NCI-H526 (cell line): ENCODE measurements at places on chromosomes 3 and 15.

DNA sequence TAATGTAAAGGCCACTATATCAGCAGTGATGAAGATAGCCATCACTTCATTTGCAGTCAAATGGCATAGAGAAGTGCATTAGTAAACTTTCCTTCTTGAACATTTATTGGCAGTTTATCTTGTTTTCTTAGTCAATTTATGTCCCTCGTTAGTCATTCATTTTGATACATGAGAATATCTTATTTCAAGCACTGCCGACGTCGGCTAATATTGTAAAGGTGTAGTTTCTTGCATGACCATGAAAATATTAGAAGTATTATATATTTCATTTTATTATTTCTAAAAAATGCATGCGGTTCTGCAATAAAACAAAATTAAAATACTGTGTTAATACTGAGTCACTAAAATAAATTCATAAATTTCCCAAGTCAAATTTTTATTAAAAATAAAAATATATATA, 751.6 kb upstream of the ROBO1 start:
- no peak for DNase-seq

DNA sequence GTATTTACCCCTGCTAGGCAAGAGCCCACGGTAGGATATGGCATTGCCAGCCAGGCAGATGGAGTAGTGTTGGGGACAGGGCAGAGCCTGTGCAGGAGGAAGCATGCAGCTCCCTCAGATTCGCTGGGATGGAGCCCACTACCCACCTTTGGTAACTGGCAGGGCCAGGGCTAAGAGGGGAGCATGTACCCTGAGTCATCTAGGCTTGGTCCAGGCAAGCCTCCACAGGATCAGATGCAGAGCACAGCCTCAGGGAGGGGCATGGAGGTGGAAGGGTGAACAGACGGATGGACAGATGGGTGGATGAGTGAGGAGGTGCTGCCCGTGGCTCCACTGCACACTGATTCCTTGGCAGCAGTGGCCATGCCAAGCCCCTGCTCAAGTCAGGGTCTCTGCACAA, 33.0 kb downstream of the IL20RB start:
- DNase-seq, result no peak

DNA sequence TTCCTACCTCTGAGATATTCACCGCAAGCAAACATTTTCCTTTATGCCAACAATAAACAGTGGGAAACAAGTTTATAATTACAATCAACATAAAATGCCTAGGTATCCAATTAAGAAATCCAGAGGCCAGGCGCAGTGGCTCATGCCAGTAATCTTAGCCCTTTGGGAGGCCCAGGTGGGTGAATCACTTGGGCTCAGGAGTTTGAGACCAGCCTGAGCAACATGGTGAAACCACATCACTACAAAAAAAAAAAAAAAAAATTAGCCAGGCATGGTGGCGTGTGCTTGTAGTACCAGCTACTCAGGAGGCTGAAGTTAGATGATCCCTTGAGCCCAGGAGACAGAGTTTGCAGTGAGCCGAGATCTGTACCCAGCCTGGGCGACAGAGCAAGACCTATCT, 17.3 kb downstream of the TBC1D2B start:
- no peak for DNase-seq

DNA sequence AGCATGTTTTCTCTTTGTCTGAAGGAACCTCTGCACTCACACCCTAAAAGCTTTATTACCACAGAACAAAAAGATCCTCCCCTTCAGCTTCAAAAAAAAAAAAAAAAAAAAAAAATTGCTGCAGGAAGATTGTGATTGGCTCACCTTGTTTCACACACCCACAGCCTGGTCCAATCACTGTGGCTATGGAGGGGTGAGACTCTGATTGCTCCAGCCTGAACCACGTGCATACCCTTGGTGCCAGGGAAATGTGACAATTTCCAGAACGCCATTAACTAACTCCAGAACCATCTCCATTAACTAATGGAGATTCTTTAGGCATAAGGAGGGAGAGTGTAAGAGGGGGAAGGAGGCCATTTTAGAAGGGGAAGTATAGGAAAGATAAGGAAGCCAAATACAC, 106.5 kb upstream of the CRBN start:
- DNase-seq, result no peak

DNA sequence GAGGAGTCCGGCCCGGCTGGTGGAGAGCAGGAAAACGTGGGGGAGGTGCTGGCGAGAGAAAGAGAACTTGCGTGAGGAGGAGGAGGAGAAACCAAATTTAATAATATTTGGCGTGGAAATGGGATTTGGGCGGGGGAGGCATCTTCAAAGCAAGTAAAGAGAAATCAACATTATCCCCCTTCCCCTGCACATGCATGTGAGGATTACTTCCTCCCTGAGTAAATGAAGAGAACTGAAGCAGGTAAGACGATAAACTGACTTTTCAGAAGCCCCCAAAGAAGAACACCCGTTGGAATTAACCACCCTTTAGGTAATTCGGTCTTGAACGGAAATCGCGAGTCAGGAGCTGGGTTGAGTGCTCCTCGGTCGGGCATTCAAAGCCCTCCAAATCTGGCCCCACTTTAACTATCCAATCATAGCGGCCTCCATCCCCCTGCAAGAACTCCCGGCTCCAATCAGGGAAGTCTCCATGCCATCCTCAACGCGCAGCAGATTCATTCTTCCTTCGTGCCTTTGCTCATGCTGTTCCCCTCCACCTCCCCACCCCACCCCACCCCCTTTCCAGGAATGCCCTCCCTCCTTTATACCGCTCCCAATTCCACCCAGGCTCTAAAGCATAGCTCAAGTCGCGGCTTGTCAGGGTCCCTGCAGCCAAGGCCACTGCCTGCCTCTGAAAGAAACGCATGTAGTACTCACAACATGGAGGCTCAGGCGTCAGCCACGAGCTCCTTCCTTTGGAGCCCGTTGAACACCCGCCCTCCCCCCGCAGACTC, 545 bp upstream of the RFX7 start:
- peak; percentile 80 for DNase-seq

GRCh38 chr3:195542316-195542697, 818 bp downstream of the PPP1R2 start:
- peak; percentile 36 for DNase-seq

DNA sequence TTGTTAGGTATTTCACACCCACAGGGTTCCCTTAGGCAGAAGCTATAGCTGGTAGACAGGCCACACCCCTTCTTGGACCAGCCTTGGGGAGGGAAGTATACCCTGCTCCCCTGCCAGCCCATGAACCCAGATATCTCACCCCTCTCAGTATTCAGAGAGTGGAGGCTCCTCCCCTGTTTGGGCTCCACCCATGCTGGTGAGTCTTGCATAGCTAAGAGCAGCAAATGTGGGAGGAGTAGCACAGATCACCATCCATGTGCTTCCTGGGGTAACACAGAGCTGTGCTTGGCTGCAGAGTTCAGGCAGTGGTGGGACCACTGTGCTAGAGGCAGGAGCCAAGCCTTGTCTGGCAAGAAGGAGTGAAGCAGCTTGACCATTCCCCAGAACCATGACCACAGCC, 427.2 kb downstream of the ZIC1 start:
- no peak for DNase-seq

- no peak for DNase-seq
Measured at GRCh38 chr15:94052711-94053110, 178.7 kb upstream of the MCTP2 start.

GRCh38 chr3:56219894-56220805, 248.1 kb downstream of the ERC2 start:
- no peak for DNase-seq

DNA sequence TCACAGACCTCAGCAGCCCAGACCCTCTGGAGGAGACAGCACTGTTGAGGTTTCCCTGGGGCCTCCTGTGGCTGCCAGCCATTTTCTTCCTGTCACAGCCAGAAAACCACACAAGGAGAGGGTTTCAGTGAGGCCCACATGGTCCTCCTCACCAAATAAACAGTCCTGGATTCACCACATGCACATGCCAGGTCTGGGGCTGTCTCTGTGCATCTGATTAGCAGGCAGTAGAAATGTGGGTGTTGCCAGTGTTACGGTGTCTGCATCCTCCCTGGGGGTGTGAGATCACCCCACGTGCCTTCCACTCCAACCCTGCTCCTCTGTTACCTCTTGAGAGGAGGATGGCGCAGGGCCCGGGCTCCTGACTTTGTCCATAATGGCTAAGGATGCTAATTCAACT, 140.4 kb downstream of the CHDH start:
- no peak for DNase-seq

DNA sequence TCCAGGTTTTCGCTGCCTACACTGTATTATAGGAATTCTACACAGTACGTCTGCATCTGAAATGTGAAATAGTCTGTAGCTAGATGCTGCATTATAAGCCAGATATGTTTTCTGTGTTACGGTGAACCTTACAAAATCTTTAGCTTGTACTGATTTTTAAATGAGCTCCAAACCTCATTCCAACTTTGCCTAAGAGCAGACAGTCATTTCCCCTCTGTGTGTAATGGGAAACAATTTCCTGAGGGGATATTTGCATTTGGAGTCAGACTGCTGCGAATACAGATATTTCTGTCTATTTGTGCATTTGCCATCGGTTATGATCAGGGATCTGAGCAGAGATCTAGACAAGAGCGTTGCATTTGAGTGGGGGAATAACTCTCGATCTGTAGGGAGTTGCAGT, 37.5 kb downstream of the ARNT2 start:
- peak; percentile 58 for DNase-seq

DNA sequence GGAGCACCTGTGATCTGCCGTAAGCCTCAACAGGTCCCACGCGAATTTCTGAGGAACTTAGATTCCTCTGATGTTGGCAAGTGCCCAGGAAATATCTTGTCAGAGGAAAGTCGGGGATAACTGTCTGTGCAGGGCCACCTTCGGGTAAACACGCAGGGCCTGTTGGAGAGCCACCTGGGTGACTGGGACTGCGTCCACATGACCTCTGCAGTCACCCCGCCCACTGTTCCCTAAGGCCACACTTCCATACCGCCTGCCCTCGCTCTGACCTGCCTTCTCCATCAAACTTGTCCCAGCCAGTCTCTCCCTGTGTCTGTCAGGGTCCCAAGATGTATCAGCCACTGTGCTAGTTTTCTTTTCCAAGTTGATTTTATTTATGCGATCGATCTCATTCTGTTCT, 28.7 kb downstream of the BFSP2 start:
- no peak for DNase-seq
